ENCODE measurements at places on chromosomes 7 and 10.

GRCh38 chr10:112917681-112918080, 32.4 kb upstream of the TCF7L2 start:
- DNase-seq, result no peak

DNA sequence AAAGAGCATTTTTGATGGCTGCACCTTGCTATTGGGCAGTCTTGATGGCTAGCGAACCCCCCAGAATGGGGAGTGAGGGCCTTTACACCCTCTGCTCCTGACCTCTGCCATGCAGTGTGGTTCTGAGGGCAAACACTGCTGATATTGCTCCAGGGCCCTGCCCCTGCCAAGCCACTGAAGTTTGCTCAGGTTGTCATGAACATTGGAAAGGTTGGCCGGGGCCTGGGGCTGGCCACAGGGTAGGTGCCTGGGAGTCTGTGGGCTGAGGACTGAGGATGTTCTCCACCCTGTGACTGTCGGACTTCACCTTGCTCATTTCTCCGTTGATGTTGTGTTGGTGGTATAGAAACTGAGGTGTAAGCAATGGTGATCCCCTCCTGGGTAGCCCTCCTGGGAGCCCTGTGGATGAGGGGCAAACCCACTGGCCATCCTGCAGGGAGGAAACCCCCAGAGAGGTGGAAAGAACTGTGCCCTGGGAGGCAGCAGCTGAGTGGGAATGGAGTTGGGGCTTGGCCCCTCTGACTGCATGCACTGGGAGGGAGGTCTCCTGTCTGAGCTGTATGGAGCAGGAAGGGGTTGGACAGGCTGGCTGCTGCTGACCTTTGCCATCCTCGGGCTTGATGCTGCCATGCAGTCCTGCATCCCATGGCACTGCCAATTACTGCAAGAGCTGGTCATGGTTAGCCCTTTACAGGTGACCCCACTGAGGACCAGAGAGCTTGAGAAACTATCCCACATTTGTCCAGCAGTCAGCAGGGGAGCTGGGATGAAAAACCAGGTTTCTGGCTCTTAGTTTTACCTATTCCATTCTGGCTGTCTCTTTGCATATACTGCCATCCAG, 77.1 kb downstream of the SH2D4B start:
- DNase-seq, result no peak

- no peak for DNase-seq
Observed at GRCh38 chr7:39451901-39452300, 114.3 kb upstream of the YAE1 start.

GRCh38 chr10:24251547-24251946, 42.6 kb downstream of the KIAA1217 start:
- DNase-seq, result no peak

DNA sequence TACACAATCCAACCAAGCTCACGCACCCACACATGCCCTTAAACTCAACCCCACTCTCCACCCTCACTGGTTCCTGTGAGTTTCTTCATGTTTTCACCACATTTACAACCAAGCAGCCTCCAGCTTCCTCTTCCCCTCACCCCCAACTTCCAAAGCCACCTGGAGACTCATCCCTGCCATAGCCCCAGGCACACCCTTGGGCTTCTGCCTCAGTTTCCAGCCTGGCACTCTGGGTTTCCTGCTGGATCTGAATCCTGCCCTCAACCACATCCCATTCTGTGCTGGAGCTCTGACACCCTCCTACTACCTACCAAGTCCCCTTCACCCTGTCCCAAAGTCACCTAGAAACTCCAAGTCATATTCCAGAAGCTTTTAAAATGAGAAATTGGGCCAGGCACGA, 29.4 kb downstream of the CCDC3 start:
- DNase-seq, result no peak

DNA sequence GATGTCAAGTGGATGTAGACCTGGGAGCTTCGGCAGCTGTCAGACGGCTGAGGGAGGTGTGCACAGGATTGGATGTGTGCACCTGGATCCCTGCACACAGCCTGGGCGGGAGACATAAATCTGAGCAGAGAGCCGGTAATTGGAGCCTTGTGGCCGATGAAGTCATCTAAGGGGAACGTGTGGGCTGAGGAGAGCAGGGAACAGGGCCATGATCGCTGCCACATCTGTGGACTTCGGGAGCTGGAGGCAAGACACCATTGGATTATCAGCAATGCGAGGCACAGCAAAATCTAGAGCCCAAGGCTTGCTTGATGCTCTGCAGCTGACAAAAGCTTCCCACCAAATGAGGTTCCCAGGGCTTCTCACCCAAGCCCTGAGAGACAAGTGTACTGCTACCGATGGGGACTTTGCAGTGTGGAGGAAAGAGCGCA, 147.7 kb downstream of the PTPN20 start:
- DNase-seq, result no peak

DNA sequence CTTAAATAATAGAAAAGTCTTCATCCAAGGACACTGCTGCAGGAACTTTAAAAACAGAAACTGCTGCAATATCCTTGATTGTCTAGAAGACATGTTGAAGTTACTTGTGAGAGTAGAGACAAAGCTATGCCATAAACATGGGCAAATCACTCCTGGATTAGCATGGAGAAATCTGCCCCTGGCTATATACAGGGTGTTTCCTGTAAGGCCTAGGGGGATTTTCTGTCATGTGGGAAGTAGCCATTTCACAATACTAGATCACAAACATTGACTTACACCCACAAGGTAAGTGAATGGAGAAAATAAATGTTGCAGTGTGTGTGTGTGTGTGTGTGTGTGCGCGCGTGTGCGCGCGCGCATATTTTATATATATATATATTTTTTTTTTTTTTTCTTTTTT, 35.2 kb upstream of the PDK4 start:
- DNase-seq, result no peak

GRCh38 chr7:776992-777727, 50.1 kb upstream of the PRKAR1B start:
- DNase-seq, result no peak

DNA sequence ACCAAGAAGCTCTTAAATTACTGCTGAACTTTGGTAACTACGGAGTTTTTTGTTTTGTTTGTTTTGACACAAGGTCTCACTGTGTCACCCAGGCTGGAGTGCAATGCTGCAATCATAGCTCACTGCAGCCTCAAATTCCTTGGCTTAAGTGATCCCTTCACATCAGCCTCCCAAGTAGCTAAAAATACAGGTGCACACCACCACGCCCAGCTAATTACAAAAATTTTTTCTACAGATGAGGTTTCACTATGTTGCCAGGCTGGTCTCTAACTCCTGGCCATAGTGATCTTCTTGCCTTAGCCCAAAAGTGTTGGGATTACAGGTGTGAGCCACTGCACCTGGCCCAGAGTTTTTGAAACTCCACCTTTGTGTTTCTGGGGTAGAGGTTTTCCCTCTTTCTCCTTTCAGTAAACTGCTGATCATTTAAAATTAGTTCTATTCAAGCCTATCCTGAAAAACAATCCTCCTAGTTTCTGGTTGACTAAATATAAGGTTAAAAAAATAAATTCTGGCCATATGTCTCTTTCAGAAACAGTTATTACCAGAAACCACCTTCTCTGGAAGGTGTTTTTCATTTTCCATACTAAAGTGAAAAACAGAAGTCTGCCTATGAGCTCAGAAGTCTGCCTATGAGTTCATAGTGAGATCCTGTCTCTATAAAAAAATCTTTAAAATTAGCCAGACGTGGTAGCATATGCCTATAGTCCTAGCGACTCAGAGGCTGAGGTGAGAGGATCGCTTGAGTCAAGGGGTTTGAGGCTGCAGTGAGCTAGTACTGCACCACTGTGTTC, 63.9 kb downstream of the VOPP1 start:
- no peak for DNase-seq

DNA sequence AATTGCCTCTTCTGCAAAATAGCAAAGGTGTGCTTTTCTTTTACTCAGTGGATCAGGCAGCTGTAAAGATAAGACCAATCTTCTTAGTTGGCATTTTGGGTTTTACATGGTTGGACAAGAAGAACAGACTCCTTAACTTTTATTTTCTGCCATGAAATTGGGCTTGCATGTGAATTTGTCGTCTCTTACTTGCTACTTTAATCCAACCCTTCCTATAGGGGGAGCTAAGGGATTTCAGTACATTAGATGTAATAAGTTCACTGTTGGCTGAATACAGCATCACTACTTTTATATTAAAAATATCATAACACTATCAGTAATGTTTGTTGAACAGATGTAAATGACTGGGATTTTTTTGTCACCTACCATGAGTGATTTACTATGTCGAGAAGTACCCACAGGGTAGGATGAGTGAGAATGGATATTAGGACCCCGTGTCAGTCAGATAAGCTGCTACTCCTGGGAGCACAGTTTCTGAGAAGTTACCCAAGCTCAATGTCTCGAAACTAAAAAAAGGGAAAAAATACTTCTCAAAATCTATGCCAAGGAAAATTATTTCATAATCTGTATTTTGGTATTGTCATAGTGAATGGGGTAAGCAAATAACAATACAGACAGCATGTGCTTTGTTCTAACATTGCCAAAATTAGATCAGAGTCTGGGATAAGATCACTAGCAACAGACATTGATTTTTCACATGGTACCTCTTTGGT, 127.4 kb upstream of the AGR3 start:
- DNase-seq, result no peak

DNA sequence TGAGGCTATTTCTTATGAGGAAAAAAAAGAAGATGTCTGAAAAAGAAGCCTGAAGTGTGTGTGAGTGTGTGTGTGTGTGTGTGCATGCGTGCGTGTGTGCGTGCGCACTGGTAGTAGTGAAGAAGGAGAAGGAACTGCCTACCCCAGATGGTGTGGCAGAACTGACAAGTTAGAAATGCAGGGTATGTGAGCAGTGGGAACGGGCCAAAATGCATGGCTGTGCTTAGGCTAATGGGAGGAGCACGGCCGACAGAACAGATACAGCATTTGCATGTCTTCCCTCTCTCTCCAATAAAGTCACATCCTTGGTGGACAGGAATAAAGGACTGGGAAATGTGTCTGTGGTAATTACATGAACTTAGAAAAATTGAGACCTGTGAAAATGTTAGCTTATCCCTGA, 94.3 kb downstream of the IDE start:
- DNase-seq, result no peak

DNA sequence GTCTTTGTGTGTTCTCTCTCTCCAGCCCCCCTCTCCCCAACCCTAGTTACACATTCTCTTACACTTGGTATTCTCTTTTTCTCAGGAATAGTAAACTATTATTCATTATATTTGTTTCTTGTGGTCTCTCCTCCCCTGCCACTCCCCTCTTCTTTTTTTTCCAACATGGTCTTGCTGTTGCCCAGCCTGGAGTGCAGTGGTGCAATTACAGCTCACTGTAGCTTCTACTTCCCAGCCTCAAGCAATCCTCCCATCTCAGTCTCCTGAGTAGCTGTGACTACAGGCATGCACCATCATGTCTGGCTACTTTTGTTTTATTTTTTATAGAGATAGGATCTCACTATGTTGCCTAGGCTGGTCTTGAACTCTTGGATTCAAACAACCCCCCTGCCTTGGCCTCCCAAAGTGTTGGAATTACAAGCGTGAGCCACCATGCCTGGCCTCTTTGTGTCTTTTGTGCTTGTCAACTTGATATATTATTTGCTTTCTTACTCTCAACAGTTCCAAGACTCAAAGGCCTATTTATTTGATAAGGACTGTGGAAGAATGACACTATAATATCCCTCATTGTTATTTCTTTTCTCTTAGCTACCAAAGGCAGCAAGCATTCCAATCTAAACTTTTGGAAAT, 66.9 kb downstream of the MLLT10 start:
- DNase-seq, result no peak

DNA sequence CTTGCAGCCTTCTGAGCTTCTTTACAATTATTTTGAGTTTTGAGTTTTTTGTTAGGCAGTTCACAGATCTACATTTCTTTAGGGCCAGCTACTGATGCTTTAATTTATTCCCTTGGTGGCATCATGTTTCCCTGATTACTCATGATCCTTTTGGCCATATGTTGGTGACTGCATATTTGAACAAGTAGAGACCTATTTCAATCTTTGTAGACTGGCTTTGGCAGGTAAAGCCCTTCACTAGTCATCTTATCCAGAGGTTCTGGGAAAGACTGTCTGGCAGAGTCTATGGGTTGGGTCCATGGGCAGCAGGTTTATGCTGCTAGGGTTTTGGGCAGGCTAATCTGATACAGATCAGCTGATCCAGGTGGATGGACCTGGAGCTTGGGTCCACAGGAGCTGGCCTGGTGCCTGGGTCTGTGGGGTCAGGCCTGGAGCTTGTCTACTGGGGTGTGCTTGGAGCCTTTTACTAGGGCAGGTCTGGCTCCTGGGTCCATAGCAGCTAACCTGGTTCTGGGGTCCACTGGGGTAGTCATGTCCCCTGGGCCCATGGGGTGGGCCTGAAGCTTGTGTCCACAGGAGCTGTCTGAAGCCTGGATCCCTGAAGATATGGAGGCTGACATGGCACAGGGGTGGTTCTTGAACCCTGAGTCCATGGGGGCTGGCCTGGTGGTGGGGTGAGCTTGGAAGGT, 72.7 kb downstream of the GPR85 start:
- DNase-seq, result no peak

DNA sequence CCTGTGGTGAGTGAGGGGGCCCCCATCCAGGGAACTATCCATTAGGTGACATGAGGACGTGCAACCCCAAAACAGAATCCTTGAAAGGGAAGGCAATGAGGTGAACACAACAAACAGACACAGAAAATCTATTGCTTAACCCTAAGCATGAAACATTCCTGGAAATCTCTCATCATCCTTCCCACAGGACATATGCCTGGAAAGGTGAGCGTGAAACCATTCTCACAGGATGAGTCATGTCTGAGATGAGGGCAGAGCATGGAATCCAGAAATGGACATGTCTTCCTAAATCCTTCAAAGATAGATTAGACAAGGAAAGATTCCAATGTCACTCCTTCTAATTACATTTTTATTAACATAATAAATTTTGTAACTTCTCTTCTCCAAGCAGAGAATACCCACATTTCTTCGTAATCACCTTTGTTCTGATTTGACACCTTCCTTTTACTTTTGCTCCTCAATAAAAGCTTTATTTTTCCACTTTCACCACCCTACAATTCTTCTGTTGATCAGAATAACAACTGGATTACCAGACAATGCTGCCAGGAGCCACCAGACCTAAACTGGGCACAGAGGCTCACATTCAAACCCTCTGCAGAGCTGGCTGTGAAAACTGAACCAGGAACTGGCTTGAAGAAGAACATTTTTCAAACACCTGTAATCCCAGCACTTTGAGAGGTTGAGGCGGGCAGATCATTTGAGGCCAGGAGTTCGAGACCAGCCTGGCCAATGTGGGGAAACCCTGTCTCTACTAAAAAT, 67.2 kb downstream of the COBL start:
- no peak for DNase-seq

GRCh38 chr10:59037018-59037389, 139.4 kb upstream of the PHYHIPL start:
- DNase-seq, result no peak

GRCh38 chr7:101677797-101678479, 48.8 kb upstream of the MYL10 start:
- no peak for DNase-seq

- no peak for DNase-seq
Observed at GRCh38 chr10:60901561-60902235, 42.3 kb downstream of the RHOBTB1 start.

DNA sequence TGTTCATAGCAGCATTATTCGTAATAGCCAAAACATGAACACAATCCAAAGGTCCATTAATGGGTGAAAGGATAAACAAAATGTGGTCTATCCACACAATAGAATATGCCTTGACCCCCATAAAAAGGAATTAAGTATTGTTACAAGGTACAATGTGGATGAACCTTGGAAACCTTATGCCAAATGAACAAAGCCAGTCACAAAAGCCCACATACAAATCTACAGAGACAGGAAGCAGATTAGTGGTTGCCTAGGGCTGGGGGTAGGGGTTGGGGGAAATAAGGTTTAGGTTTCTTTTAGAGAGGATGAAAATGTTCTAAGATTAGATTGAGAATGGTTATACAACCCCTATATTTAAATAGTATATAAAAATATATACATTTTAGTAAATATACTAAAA, 34.8 kb downstream of the PIP4K2A start:
- no peak for DNase-seq

Measured in NCI-H187 (cell line).